ENCODE measurements at places on chromosomes 3 and 15. TPM values are rescaled to one million over a fixed set of nuclear protein-coding genes. Genes with fewer than 3 reads are reported as not detected.
A peak's percentile ranks its signal among the peaks of the same experiment; 100 is the strongest.

The HIGD2B gene
- not detected for total RNA-seq

The SLC6A11 gene
- total RNA-seq = not detected

The ZNF654 gene
- 14.0 TPM for total RNA-seq

The USP50 gene
- not detected for total RNA-seq

The FRMD4B gene
- total RNA-seq = 224 TPM

The DOCK3 gene
- 18.5 TPM for total RNA-seq

The RLBP1 gene
- not detected for total RNA-seq

The TGM4 gene
- not detected for total RNA-seq

The CPNE9 gene
- not detected for total RNA-seq

DNA sequence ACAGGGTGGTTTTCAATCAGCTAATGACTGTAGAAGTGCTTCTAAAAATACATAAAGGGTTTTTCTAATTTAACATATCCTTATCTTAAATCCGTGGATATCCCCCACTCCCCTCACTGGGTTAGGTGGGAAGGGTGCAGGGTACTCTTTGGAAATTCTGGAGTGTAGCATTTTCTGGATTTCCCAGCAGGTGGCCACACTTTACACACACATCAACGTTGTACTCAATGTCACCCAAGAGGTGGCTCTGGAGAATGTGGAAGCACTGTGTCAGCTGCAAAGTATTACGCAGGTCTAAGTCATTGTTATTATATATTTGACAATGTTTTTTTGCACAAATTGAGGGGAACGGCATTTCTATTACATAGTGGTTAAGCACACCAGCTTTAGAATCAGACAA, 168.8 kb downstream of the CHDH start:
- peak; percentile 6 for DNase-seq

- no peak for DNase-seq
Measured at GRCh38 chr3:59660376-59660775, 610.6 kb upstream of the CFAP20DC start.

GRCh38 chr3:29281094-29281343, 148 bp downstream of the RBMS3 start:
- no peak for DNase-seq

DNA sequence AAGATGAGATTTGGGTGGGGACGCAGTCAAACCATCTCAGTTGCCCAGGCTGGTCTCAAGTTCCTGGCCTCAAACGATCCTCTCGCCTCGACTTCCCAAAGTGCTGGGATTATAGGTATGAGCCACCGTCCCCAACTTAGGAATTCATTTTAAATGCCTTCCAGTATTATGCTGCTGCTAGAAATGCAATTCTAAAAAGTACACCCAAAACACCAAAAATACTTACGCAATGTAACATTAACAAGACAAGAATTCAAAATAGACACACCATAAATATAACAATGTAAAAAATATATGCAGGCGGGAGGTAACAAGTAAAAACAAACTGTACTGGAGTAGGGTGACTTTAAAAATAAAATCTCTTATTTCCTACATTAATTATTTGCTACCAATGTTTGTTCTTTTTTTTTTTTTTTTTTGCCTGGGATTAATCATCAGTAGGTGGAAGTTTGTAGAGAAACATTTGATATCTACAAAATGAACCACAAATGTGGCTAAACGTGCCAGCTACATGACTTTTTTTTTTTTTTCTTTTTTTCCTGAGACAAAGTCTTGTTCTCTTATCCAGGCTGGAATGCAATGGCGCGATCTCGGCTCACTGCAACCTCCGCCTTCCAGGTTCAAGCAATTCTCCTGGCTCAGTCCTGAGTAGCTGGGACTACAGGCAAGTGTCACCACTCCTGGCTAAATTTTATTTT, 56.8 kb downstream of the SETMAR start:
- DNase-seq = no peak

DNA sequence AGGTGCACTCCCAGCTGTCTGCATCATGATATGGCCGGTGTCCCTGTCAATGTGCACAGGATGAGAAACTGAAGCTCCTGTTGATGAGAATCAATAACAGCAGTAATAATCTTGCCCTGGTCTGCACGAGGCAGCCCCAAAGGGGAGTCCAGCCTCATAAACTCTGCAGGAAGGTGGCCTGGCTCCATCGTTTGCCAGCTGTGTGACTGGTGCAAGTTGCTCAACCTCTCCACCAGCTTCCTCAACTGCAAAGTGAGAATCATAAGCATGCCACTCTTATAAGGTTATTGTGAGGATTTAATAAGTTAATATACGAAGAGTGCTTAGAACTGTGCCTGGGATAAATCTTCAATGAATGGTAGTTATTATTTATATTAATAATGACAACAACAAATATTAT, 203.4 kb upstream of the HES1 start:
- no peak for DNase-seq

DNA sequence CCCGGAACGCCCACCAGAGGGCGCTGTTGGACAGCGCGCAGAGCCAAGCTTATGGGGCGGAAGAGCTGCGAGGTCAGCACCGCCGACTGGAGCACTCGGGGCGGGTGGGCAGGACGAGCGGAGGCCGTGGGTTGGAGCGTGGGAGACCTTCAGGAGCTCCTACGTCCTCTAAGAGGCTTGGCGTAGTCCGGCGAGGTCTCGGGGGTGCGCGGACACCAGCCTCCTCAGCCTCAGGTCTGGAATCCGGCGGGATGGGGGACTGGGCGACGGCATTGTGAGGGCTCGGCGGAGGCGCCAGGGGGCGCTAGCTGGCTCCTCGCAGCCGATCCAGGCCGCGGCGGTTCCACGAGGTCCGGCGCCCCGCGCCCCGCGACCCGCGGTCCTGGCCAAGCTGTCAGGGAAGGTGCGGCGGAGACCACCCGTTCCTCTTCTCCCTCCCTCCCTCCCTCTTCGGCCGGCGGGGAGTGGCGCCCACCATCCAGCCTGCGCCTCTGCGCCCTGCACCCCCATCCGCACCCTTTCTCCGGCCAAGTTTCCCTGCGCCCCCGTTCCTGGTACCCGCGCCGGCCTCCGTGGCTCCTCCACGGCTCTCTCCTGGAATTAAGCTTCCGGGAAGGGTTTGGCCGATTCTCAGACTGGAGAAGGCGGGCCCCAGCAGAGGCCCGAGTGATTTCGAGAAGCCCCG, 24.3 kb upstream of the POLG start:
- peak; percentile 58 for DNase-seq

GRCh38 chr3:172653004-172653572, 57.8 kb downstream of the NCEH1 start:
- DNase-seq = no peak

- DNase-seq = no peak
Measured at GRCh38 chr3:55357796-55358195, 129.3 kb downstream of the WNT5A start.

DNA sequence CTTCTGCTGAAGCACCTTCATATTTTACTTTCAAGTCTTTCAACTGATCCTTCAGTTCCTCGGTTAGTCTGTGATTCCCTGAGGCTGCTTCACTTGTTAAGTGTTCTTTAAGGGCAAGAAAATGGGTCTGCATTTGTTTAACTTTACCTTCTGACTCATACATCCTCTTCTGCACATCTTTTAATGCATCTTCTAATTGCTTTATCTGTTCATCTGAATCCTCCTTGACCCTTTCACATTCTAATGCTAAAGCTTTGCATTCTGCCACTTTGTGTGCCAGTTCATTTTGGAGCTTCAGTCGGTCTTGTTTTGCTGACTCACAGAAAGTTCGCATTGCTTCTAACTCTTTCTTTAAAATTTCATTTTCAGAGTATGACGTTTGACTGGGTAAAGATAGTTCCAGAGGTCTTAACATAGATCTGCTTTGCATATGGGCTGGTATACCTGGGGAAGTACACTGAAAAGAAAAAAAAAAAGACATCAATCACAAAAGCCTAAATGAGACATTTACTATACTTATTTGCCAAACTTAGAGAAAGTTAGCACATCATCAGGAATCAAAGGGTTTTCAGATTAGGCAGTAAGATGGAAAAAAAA, 94.3 kb downstream of the UACA start:
- DNase-seq = no peak

DNA sequence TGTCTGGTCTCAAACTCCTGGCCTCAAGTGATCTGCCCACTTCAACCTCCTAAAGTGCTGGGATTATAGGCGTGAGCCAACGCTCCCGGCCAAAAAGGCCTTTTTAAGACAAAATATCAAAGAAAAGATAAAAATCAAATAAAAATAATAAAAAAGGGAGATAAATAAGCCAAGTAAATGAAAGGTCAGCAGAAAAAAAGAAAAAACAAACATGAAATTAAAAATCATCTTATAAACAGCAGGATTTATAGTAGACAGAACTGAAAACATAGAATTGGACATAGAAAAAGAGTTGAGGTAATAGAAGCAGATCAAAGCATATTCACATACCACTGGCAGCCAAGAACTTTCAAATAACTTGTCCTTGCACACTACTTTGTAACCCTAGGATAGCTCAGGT, 983.4 kb downstream of the ROBO2 start:
- no peak for DNase-seq

DNA sequence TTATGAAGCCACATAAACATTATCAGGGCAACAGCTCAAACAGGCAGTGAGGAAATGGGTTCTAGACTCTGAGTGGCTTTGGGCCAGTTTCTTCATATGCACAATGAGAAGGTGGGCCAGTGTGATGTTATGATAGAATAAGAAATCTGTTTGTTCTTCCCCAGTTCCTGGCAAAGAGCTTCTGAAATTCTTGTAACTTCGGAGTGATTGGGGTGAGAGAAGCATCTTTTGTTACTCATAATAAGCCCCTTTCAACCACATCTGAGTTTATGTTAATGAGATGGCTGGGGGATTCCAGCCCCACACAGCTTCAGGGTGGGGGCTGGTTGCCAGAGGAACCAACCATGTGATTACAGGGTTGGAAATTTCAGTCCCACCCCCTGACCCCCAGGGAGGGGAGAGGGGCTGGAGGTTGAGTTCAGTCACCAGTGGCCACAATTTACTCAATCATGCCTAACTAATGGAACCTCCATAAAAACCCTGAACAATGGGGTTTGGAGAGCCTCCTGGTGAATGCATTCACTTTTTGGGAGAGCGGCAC, 57.0 kb upstream of the FRMD4B start:
- no peak for DNase-seq

- DNase-seq = no peak
Measured at GRCh38 chr3:109743981-109744380, 406.6 kb upstream of the DPPA4 start.

GRCh38 chr3:132210476-132211346, 106.5 kb upstream of the ACP3 start:
- peak; percentile 72 for DNase-seq

DNA sequence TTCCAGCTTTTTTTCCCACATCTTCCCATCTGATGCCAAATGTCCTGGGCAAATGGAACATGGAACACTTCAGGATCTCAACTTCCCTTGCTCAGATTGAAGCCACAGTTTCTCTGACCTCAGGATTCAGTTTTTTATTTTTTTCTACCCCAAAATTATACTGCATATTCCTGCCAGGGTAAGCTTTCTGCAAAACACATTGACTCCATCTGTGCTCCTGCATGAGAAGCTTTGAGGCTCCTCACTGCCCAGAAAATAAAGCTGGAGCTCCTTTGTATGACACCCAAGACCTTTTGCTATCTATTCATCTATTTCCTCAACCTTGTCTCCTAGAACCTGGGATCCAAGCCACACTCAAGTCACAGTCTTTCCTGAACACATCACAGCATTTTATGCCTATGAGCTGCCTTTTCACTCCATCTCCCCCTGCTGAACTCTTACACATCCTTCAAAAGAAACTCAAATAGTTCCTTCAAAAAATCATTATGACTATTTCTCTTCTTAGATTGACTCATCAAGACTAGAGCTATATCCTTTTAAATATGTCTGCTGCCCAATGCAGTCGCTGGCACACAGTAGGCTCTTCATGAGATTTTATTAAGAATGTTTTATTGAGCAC, 57.4 kb upstream of the PSMD6 start:
- DNase-seq = no peak

- no peak for DNase-seq
Measured at GRCh38 chr3:120218981-120219380, 66.0 kb downstream of the GPR156 start.

DNA sequence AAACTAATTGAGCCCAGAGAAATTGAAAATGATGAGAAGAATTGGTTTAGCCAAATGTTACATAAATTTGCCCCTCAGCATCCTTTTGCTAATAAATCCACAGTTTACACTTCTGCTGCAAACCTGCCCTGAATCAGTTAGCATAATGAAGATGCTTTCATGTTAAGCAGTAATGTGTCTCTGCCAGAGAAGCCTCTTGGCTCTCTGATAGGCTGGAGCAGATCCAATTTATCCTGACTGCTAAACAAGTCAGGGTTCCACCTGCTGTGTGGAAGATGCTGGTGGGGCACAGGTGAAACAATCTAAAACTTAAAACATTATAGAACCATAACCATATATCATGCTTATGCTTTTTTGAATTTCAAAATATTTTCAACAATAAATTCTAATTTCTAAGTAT, 946.8 kb downstream of the OTOL1 start:
- DNase-seq = no peak

DNA sequence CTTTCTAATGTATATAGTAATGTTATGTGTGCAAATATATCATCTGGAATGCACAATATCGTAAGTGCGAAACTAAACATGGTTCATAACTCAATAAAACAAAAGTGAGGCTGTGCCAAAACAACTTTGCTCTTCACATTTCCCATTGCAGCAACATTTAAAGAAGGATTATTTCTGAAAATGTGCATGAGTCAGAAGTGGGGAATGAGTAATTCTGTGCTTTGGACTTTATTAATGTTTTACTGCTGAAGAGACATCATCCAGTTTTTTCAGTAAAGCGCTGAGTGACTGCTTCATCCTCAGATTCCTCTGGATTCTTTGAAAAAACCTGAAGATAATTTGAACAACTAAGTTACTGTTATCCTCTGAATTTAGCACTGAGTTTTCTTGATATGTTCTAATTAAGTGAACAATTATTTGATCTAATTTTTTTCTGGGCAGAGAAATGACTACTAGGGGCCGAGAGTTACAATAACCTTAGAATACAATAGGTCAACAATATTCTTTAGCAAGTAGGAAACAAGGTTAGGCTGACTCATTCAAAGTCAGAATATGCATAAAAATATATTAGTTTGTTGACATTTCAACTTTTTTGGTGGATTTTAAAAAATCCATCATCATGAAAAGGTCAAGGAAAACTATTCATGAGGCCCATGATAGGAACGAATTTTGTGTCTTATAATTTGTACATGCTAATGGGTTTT, 20.0 kb upstream of the PLCL2 start:
- DNase-seq = no peak

DNA sequence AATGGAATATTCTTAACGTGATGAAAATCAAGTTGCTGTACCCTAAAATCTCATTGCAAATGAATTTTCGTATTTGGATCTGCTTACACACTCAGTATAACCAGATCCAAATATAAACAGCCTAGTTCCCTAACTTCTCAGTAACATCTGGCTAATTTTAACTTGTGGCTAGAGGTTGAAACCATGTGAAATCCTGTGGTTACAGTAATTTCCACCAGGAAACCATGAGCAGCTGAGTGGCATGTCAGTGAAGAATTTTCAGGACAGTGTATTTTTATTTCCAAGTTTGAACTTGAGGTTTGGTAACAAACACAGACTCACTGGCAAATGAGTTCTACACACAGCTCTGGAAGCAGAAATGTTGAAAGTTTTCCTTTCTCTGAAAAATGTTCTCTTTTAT, 754.1 kb downstream of the NR2F2 start:
- no peak for DNase-seq
